ENCODE measurements at places on chromosomes 1 and 21. TPM values are rescaled to one million over a fixed set of nuclear protein-coding genes. Genes with fewer than 3 reads are reported as not detected.

GRCh38 chr1:149962039-149962647, 25.5 kb upstream of the MTMR11 start:
- peak; percentile 33 for DNase-seq

DNA sequence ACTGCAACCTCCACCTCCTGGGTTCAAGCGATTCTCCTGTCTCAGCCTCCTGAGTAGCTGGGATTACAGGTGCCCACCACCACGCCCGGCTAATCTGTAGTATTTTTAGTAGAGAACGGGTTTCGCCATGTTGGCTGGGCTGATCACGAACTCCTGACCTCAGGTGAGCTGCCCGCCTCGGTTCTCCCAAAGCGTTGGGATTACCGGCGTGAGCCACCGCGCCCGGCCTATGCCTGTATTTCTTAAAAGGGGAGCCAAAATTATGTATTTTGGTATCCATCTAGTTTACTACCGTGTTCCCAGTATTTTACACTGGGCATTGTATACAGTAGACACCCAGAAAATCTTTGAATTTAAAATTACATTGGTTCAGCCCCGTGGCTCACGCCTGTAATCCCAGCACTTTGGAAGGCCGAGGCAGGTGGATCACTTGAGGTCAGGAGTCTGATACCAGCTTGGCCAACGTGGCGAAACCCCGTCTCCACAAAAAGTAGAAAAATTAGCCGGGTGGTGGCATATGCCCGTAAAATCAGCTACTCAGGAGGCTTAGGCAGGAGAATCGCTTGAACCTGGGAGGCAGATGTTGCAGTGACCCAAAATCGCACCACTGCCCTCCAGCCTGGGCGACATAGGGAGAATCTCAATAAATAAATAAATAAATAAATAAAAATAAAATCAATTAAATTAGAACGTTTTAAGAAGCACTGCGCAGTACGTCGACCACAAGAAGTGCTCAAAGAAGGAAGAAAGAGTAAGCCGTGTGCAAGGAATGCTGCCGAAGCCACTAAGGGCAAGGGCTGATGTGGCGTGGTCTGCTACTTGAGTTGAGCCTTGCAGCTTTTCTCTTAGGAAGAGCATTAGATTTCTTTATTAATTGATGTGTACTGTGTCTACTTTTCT, 1.5 kb upstream of the THRAP3 start:
- no peak for DNase-seq

GRCh38 chr1:202802998-202803932, 5.0 kb downstream of the KDM5B start:
- peak; percentile 62 for DNase-seq

- DNase-seq = no peak
Measured at GRCh38 chr1:61261595-61261994, 179.2 kb downstream of the NFIA start.

DNA sequence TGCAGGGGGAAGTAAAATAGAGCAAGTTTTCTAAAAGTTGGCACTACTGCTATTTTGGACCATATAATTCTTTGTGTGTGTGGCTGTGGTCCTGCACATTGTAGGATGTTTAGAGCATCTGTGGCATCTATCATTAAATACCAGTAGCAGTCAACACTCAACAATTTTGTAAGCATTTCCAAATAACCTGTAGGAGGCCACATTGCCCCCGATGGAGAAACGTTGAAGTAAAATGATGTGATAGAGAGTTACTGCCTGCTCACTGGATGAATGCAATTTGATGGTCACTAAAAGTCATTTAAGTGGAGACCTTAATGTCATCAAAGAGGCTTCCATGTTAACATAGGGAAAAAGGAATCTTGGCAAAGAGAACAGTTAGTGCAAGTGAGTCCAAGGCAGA, 560.8 kb downstream of the NEGR1 start:
- DNase-seq = no peak

DNA sequence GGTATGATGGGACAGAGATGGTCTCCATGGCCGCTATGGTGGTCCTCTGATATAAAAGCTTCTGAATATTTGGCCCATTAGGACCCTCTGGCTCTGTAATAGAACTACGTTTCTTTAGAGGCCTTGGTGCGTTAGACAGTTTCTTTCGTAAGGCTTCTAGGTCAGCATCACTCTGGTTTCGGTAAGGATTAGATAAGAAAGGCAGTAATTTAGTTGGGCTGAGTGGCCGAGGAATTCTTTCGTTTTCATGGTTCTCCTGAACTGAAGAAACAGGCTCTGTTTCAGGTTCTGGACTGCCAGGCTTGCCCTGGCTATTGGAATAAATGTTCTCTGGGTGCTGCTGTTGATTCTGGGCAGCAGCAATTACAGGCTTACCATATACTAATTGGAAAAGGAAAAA, 49.5 kb downstream of the TP53BP2 start:
- no peak for DNase-seq

GRCh38 chr1:56223968-56224367, 355.4 kb downstream of the PLPP3 start:
- DNase-seq = no peak

DNA sequence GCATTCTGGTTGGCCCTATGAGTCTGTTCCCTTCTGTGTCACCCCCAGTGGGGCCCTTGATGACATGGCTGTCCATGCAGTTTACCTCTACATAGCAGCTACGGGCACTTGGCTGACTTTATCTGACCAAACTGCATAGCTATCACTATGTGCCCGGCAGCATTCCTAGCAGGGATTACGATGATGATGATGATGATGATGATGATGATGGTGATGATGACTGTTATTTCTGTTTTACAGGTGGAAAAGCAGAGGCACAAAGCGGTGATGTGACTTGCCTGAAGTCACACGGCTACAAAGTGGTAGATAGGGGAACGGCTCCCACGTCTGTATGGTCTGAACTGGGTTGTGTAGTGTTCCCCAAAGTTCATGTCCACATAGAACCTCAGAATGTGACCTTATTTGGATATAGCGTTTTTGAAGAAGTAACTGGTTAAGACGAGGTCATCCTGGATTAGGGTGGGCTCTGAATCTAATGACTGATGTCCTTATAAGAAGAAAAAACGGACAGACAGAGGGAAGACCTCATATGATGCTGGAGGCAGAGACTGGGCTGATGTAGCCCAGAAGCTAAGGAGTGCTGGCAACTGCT, 57.6 kb downstream of the RUNX1 start:
- DNase-seq = no peak

DNA sequence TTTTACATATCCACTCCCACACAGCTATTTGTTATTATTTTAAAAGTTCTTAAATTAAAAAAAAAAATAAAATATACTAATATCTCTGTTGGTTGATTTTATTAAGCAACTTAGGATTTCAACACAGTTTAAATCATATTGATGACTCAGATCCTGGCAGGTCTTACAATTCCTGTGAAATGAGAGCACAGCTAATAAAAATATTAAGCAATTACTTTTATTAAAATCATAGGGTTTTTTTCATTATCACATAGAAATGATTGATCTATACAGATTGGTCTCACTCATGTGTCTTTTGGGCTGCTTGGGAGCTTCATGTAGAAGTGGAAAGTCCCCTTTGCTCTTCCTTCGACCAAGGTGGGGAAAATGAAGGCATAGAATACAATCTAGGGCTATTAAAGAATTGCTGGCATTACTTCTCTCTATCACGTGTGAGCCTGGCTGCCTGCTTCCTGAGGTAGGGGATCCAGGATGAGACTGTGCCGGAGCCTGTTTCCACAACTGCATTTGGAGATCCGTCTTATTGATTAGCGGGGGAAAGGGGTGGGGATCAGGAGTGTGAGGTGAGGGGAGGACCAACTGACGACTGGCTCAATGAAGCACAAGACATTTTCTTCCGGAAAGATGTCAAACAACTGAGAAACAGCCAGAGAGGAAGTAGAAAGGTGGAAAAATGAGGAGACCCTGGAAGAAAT, 858.0 kb downstream of the USP25 start:
- DNase-seq = peak; percentile 46

- no peak for DNase-seq
Measured at GRCh38 chr1:86396498-86396890, 371 bp upstream of the ODF2L start.

GRCh38 chr1:226461087-226461486, 53.2 kb upstream of the PARP1 start:
- DNase-seq = no peak

DNA sequence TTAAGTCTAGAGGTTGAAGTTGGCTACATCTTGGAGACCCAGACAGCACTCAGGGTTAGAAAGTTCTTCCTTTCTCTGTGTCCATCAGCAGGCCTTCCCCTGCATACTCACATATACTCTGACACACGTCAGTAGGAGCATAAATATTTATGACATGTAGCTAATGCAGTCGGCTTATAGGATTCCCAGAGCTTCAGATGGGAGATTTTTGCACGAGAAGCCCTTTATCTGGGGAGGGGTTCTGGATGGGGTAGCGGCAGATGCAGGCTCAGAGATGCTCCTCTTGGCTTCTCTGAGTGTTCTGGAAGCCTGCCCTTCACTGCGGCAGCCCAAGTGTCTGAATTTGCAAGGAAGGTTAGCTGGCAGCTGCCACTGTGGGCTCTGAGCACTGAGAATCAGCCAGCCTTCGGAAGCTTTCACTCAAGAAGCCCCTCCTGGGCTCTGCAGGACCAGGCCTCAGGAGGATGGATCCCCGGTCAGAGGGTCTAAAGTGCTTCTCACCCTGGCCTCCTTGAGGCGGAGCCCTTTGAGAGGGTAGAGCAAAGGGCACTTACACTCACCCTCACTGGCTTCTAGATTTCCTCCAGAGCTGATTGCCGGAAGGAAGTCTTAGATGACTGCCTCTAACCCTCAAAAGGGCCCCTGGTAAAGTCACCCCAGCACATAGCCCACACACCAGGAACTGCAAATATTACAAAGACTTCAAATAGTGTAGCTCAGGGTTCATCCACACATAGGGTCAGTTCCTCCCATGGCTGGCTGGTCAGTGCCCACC, 68.1 kb upstream of the NFASC start:
- DNase-seq = no peak

GRCh38 chr1:35832276-35832905, 24.6 kb downstream of the AGO4 start:
- DNase-seq = no peak

- peak; percentile 79 for DNase-seq
Measured at GRCh38 chr1:91851130-91852010, 34.6 kb downstream of the TGFBR3 start.

- DNase-seq = no peak
Measured at GRCh38 chr21:36692835-36693488, 6.0 kb upstream of the SIM2 start.

GRCh38 chr1:29385966-29386365, 149.6 kb downstream of the PTPRU start:
- DNase-seq = no peak

DNA sequence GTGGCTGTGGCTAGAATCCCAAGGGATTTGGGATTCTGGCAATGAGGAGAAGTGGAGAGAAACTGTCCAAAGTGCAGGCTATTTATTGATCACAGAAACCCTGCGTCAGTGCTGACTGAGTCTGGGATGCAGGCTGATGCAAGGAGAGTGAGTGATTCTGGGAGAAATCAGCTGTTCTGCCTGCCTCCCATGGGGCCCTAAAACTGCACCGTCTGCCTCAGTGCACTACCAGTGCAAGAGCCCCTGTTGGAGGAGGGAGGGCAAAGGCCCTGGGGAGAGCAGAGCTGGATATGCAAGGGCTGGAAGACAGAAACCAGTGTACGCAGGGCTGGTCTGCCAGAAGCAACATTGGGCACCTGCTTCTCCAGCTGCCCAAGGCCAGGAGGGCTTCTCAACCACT, 42.6 kb downstream of the C1orf198 start:
- no peak for DNase-seq

DNA sequence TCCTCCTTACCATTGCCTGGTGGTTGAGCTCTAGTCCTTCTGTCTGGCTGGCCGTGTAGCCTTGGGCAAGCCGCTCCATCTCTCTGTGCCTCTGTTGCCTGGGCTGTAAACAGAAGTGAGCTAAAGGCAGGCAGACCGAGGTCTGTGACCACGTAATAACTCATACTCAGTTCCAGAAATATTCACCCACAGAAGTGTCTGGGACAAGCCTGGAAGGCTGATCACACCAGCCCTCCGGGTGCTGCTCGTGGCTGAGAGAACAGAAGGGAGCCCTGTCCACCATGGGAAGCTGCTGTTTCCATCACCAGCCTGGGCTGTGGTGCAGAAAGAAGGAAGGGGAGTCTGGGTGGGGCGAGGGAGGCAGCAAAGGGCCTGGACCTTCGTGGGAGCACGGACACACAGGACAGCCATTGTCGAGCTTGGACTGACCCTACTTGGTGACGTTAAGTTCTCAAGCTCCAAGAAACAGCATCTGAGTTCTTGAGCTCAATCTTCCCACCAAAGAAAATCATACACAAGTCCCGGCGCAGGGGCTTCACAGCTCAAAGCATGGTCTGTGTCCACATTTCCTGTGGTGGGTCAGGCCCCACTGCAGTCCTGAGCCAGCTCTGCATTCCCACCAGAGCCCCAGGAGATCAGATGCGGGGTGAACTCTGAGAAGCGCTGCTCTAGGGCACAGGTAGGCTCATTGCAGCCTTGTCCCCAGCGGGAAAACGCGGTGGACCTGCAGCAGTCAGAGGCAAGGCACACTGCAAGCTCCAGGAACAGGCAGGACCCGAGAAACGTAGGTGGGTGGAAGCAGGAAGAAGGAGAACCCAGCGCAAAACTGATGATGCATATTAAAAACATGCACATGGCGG, 61.8 kb downstream of the RUNX3 start:
- no peak for DNase-seq

DNA sequence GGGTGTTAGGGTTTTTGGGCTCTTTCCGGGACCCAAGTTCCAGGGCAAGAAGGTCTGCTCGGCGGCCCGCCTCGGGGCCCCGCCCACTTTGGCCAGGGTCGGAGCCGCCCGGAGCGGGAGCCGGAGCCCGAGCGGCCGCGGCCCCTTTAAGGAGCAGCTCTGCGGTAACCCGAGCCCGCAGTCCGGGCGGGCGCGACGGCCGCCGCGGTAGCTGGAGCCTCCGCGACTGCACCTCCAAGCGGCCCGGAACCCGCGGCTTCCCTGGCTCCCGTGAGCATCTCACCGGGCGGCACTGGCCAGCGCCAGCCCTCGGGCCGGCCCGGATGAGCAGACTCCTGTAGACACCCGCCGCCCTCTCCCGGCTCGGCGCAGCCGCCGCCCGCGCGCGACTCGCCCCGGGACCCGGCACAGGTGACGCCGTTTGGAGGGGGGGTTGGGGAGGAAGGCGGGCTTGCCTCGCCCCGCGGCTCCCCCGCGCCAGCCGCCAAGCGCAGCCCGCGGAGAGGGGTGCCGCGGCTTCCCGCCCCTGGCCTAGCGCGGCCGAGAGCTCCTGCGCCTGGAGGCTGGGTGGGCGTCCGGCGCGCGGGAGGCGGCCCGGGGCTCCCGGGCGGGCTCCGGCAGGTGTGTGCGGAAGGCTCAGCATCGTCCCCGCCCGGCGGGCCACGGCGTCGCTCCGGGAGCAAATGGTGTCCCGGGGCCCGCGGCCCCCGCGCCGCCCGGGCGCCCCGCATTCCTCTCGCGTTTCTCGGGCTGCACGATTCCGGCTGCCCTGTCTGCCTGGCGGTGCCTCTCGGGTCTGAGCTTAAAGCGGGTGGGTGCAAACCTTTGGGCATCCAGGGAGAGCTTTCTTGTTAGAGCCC, at the start of gene TLCD4:
Gene TLCD4 (plus strand): TSS at position 149 of the 860 bp plus-strand sequence. CDS start 26,547 bp downstream, outside the sequence.
- DNase-seq = peak; percentile 56

Gene LRRC8C
- 0.43 TPM for total RNA-seq

Gene OLIG2
- not detected for total RNA-seq

Gene SLC2A5
- not detected for total RNA-seq

Gene NDUFS5
- 440 TPM for total RNA-seq

Gene OPRD1
- total RNA-seq = under 0.01 TPM

Gene EXTL1
- total RNA-seq = not detected

Gene CFHR4
- not detected for total RNA-seq
